ENCODE measurements at places on chromosomes 1 and 21.

- no peak for DNase-seq
Observed at GRCh38 chr1:217048104-217048707, 325.0 kb upstream of the ESRRG start.

GRCh38 chr1:119002028-119002686 is 14.0 kb upstream of the TBX15 start:
- no peak for DNase-seq

DNA sequence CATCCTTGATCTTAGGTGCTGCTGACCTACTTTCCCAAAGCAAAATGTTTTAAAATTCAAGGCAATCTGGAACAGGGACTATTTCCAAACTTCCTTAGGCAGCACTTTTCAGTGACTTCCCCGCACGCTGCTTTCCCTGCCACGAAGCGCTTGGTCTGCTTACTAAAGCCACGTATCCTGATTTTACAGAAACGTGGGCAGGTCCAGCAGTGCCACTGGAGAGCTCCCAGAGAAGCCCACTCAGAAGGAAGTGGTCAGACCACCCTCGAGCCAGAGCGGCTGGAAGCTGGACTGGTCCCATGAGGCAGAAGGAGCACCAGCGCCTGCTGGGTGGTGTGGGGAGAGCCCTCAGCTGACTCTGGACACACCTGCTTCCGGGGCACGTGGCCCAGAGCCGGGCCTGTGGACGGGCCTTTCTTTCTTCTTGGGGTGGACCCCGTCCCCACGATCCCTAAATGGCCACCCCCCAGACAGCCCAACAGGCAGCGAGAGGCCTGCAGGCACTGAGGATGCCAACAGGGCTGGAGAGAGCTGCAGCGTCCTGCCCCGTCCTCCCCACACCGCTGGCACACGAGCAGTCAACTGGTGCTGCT is 23.2 kb downstream of the PTTG1IP start:
- DNase-seq, result no peak

GRCh38 chr1:18387307-18387706 is 93.4 kb upstream of the KLHDC7A start:
- no peak for DNase-seq

DNA sequence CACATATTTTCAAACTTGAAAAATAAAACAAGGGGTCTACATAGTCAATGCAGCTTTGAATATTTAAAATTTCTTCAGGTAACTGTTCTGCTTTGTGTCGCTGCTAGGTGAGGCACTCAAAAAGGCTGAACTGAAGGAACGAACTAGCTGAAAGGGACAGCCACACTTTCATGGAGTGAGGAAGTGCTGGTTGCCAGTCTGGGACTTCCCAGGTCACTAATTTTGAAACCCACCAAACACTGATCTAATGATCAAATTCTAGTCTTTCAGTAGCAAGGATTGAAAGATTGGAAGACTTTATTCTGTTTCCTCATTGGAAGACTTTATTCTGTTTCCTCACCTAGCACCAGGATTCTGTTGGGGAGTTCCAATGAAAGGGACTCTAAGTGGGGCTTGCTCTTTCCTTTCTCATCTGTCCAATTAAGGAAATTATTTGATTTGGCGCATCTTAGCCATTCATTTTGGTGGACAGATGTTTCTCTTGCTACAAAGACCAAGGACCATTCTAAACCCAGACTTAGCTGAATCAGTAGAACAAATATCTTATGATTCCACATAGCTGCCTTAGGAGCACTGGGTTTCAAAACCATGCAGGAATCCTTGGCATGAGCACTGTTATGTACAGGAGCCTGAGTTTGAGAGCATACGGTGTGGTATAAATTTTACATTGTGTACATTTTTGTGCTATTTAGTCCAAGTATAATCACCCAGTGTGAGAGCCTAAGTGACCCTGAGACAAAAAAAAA is 10.9 kb upstream of the ARID1A start:
- DNase-seq, result no peak

GRCh38 chr21:21156957-21157356 is 158.7 kb downstream of the NCAM2 start:
- no peak for DNase-seq

Data from NCI-H1092 (cell line).